Foreskin keratinocyte (primary cell): ENCODE measurements at places on chromosomes 11 and 22. TPM values are rescaled to one million over a fixed set of nuclear protein-coding genes. Genes with fewer than 3 reads are reported as not detected.

The GRK3 gene
- 10.0 and 12.2 TPM in 2 replicates for total RNA-seq

The C22orf31 gene
- not detected in 2 replicates for total RNA-seq

The KCTD14 gene
- total RNA-seq, result 11.2 and 12.8 TPM in 2 replicates

The TSPAN32 gene
- total RNA-seq, result not detected in 2 replicates

The TMPRSS5 gene
- 0.14 TPM in 2 replicates for total RNA-seq

The PTGDR2 gene
- total RNA-seq, result not detected in 2 replicates

The TBX10 gene
- total RNA-seq, result not detected in 2 replicates

The ATF4 gene
- total RNA-seq, result 541 and 610 TPM in 2 replicates
